ENCODE measurements at places on chromosomes 12 and 14.

DNA sequence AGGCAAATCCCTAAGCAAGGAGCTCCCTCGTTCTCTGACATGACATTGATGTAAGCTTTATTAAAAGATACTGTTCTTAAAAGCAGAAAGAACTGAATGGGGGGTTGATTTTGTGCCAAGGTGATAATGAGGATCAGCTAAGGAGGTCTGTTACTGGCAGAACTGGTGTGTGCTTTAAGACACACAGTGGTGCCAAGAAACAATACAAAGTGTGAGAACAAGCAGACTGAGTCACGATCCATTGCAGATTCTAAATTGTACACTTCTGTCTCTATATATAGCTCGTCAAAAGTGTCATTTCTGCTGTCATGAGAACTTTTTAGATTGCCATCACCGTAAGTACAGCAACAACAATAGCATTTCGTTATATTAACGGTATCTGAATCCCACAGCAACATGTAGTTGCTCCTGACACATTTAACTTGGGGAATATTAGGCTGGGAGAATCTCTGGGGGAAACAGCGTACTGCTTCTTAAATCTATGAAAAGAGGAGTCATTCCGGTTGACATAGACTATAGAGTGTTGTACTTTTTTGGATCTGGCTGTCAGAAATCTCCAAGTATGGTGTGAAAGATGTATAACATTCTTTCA is 151.3 kb upstream of the PRKD1 start:
- H3K27me3 ChIP-seq: no peaks in the 10 kb centered on the region
- H3K4me3 ChIP-seq: no peak overlapping the region
- no peak overlapping the region for H3K27ac ChIP-seq
- no peaks in the 10 kb centered on the region for H3K36me3 ChIP-seq
- no peaks in the 10 kb centered on the region for H3K4me1 ChIP-seq

DNA sequence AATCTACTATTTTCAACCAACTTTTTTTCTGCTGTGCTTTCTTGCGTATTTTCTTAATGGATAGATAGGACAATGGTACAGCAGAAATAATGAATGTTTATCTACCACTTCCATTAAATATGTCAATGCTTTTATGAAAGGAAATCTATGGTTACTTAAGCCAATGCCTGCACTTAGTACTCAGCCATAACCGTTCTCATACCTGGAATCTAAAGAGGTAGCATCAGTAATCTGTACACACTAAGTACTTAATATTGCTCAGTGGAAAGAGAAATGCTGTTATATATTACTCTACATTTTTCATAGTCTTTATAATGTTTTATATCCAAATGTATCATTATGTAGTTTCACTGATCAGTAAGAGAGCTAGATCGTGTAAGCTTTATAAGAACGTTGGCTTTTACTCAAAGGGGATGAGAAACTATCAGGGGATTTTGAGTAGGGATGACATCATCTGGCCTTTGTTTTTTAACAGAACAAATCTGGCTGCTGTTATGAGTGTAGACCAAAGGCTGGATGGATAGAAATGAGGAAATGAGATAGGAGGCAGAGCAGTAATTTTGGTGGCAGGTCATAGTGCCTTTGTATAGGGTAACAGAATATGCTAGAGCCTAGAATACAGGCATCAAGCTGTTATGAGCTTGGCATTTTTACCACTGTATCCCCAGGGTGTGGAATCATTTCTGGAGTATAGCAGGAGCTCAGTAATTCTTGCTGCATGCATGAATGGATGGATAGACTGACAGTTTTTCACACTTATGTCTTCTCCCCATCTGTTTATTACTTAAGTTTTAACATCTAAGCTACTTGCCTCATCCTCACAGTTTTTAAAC is 34.0 kb downstream of the ALG10B start:
- H3K4me3 ChIP-seq: no peak overlapping the region
- H3K4me1 ChIP-seq: peaks cover 2% of the 10 kb centered on the region
- H3K36me3 ChIP-seq: no peaks in the 10 kb centered on the region

GRCh38 chr14:48582938-48583337 is 907.5 kb upstream of the MDGA2 start:
- H3K27me3 ChIP-seq: no peaks in the 10 kb centered on the region
- no peaks in the 10 kb centered on the region for H3K36me3 ChIP-seq
- H3K27ac ChIP-seq: no peak overlapping the region
- H3K4me1 ChIP-seq: no peaks in the 10 kb centered on the region

DNA sequence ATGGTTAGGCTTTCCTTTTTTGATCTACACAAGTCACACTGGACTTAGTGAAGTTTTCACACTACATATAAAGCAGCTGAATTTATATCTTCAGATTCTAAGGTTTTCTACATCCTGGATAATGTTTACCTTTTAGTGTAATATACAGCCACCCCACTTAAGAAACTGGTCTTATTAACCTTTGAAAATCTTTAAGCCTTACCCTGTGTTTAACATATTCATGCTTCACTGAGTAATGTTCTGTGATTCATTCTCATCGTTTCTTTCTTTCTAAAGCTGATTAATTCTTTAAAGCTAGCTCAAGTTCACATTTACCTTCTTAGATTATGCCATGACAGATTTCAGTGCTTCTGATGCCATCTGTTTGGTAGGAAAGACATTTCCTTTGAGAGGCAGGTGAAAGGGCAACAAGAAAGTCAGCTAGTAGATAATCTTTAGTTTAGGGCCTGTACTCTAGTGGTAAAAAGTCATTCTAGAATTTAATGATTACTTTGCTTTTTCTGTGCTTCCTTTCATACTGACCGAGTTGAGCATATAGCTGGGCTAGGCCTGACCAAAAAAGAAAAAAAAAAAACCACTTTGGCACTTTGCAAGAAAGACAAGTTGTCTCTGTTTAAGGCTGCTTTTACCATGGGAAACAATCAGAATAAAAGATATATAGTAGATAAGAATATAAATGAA is 690.9 kb upstream of the FBXO33 start:
- no peak for DNase-seq
- H3K27ac ChIP-seq: no peak overlapping the region
- H3K4me3 ChIP-seq: no peak overlapping the region
- H3K36me3 ChIP-seq: no peaks in the 10 kb centered on the region
- H3K4me1 ChIP-seq: no peaks in the 10 kb centered on the region
- no peaks in the 10 kb centered on the region for H3K27me3 ChIP-seq

DNA sequence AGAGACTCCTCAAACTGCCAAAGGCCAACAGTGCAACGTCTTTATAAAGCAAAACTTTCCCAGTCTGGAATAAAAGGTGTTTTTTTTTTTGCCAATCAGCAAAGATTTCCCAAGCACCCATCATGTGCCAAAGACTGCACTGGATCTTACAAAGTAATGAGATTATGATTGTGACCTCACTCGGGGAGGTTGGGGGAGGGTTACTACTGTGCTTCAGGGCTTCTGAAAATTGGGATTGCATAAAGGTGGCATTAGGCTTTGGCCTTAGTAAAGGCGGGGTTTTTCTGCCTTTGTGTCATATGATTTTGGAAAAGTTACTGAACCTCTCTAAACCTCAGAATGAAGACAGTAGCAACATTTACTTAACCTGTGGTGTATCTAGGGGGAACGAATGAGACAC is 233.8 kb downstream of the DACT1 start:
- no peak overlapping the region for H3K27ac ChIP-seq
- H3K27me3 ChIP-seq: no peaks in the 10 kb centered on the region
- DNase-seq: no peak
- no peak overlapping the region for H3K4me3 ChIP-seq
- H3K4me1 ChIP-seq: no peaks in the 10 kb centered on the region

DNA sequence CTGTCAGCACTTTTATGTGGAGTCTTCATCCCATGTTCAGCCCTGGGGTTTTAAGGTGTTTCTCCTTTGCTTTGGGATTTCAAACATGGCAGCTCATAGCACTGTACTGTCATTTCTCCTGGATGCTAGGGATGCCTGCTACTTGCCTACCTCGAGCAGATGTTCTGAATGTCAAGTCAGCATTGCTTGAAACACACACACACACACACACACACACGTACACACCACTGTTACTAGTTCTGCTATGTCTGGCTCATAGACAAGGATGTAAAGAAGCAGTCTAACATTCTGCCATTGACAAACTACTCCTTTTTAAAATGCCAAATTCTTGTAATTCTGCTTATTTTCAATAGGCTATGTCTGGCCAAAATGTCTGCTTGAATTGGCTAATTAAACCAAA is 72.7 kb downstream of the SAMD4A start:
- no peaks in the 10 kb centered on the region for H3K27me3 ChIP-seq
- H3K4me1 ChIP-seq: no peaks in the 10 kb centered on the region
- H3K4me3 ChIP-seq: no peak overlapping the region

GRCh38 chr14:99174081-99174769 is 97.8 kb downstream of the BCL11B start:
- peaks cover 62% of the 10 kb centered on the region for H3K36me3 ChIP-seq
- no peak for DNase-seq
- H3K4me1 ChIP-seq: peaks cover 26% of the 10 kb centered on the region
- H3K27ac ChIP-seq: no peak overlapping the region
- H3K4me3 ChIP-seq: peak overlapping the region; percentile 4

- H3K27me3 ChIP-seq: no peaks in the 10 kb centered on the region
- no peaks in the 10 kb centered on the region for H3K36me3 ChIP-seq
- no peak overlapping the region for H3K27ac ChIP-seq
- no peaks in the 10 kb centered on the region for H3K4me1 ChIP-seq
These were observed 65.2 kb upstream of the PDZRN4 start for GRCh38 chr12:41122894-41123293.

DNA sequence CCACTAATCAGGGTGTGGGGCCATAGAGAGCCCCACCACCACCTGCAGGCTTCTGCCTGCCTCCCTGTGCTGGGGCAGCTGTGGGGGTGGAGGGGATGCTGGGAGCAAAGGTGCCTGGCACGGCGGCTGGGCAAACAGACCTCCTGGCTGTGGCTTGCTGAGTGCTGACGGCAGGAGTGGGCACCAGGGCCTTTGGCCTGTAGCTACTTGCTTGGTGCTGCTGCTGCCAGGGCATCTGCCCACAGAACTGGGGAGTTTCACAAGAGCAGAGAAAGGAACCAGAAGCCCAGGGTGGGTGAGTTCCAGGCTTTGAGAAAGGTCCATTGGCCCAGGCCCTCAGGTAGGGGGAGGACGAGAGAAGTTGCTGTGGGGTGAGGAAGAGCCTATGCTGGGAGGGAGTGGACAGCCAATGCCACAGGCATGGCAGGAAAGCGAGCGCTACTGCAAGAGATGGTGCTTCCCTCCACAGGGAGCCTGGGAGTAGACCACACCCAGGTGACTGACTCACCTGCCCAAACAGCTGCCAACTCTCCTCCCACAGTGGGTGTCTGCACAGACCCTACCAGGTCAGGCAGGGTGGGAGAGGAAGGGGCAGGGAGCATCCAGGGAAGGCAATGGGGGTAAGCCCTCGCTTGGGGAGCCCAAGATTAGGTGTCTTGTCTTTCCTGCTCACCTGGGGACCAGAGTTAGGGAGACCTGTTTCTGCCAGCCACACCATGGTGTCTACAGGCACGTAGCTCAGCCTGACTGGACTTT is 39.0 kb upstream of the HDAC7 start:
- no peak for DNase-seq
- peaks cover 13% of the 10 kb centered on the region for H3K36me3 ChIP-seq
- no peak overlapping the region for H3K27ac ChIP-seq
- peaks cover 22% of the 10 kb centered on the region for H3K4me1 ChIP-seq

DNA sequence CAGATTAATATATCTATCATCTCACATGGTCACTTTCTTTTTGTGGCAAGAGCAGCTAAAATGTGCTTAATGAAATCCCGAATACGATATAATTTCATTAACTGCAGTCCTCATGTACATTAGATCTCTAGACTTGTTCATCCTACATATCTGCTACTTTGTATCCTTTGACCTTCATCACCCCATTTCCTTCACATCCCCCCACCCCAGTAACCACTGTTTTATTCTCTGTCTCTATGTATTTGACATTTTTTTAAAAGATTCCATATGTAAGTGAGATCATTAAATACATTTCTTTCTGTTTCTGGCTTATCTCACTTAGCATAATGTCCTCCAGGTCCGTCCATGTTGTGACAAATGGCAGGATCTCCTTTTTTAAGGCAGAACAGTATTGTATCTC is 23.0 kb upstream of the ST8SIA1 start:
- no peaks in the 10 kb centered on the region for H3K36me3 ChIP-seq
- peaks cover 6% of the 10 kb centered on the region for H3K27me3 ChIP-seq
- no peak for DNase-seq
- H3K4me1 ChIP-seq: no peaks in the 10 kb centered on the region
- H3K27ac ChIP-seq: no peak overlapping the region

- H3K36me3 ChIP-seq: no peaks in the 10 kb centered on the region
- no peaks in the 10 kb centered on the region for H3K4me1 ChIP-seq
- no peak overlapping the region for H3K27ac ChIP-seq
- no peak for DNase-seq
- no peaks in the 10 kb centered on the region for H3K27me3 ChIP-seq
These were observed 134.0 kb downstream of the TMEM117 start for GRCh38 chr12:43969882-43970281.

DNA sequence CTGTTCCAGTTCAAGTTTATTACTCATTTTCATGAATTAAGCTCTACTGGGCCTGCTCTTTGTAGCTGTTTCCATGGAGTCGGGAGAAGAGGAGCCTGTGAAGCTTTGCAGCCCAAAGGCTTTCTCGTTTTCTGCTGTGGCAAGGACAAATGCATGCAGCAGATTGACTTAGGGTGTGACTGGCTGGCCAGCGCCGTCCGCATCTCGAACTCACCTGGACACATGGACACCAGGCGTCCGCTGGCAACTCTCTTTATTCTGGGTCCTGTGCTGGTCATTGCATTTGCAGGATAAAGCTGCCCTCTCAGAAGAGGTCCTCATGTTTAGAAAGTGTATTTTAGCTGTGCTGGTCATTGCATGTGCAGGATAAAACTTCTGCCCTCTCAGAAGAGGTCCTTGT is 350.4 kb downstream of the TMEM121 start:
- H3K4me3 ChIP-seq: no peak overlapping the region
- peaks cover 6% of the 10 kb centered on the region for H3K4me1 ChIP-seq
- peaks cover 39% of the 10 kb centered on the region for H3K27me3 ChIP-seq
- peaks cover 1% of the 10 kb centered on the region for H3K36me3 ChIP-seq

- no peak overlapping the region for H3K4me3 ChIP-seq
- H3K27ac ChIP-seq: no peak overlapping the region
- H3K4me1 ChIP-seq: no peaks in the 10 kb centered on the region
- peaks cover 17% of the 10 kb centered on the region for H3K27me3 ChIP-seq
- no peak for DNase-seq
These were observed 168.7 kb downstream of the C12orf75 start for GRCh38 chr12:105499205-105499604.

Measured in activated CD8-positive, alpha-beta T cell treated with anti-CD3 and anti-CD28 coated beads, Interleukin-2, amount 10 ng/mL, durations not matched to agents 7 days and 5 days (primary cell).